ENCODE measurements at places on chromosomes 13 and 19.

DNA sequence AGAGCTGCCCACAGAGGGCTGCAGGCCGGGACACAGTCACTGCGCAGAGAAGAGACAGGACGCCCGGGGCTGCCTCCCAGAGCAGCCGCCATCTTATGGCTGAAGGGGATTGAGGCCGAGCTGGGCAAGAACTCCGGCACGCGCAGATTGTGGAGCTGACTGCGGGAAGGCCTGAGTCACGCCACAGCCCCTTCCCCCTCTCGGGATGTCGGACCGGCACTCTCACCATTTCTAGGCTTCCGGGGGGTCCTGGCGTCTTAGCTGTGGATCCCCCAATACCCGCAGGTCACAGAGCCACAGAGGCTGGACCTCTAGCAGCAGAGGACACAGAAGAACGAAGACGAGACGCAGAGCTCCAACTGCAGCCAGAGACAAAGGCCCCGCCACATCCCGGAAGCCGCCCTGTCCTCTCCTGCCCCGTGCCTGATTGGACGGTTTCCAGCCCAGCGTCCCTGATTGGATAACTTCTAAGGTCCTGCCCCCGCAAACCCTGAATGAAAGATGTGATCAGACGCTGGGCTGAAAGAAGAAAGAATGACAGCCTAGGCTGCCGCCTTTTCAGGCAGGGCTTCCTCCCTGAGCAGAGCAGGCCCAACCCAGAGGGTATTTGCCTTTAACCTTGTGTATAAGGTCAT lies at the start of gene ZNF43:
Gene ZNF43, minus strand, starts transcription at position 373 of the 635 bp plus-strand sequence. Its CDS starts 144 bp downstream, at position 229.
- peak; percentile 95 for DNase-seq

DNA sequence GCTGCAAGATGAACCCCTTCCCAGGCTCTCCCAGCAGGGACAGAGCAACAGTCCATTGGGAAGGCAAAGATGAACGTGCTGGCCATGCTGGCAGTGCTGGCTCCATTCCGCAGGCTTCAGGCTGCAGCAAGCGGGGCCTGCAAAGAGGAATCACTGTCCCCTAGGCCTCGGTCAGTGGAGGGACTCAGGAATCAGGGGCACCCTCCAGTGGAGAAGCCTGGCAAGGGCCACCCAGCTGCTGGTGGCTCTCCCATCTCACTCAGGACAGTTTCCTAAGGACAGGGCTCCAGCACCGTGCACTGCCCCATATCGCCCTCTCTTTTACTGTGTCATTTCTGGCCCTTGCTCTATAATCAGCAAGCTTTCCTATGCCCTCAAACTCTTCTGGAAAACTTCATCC lies 498.6 kb downstream of the EFNB2 start:
- no peak for DNase-seq

DNA sequence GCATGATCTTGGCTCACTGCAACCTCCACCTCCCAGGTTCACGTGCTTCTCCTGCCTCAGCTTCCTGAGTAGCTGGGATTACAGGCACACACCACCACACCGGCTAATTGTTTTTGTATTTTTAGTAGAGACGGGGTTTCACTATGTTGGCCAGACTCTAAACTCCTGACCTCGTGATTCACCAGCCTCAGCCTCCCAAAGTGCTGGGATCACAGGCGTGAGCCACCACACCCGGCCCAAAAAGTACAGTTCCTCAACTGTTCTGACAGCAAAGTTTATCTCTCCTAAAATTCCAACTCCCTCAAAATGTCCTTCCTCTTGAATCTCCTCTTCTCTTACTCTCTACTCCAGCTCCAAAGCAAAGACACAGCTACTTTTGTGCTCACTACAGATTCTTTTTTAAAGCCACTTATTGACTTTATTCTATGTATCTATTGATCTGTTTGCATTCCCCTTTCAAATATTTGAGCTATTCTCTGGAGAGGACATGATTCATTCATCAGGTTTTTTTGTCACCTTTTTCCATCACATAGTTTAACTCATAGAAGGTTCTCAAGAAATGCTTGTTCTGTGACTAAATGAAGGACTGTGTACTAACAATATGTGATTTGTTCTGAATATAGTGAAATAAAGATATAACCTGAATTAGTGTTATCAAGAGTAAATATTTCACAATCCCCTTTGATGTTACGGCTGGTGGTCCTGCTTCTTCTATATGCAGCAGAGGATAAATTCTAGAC lies 142.2 kb downstream of the TBC1D4 start:
- no peak for DNase-seq

DNA sequence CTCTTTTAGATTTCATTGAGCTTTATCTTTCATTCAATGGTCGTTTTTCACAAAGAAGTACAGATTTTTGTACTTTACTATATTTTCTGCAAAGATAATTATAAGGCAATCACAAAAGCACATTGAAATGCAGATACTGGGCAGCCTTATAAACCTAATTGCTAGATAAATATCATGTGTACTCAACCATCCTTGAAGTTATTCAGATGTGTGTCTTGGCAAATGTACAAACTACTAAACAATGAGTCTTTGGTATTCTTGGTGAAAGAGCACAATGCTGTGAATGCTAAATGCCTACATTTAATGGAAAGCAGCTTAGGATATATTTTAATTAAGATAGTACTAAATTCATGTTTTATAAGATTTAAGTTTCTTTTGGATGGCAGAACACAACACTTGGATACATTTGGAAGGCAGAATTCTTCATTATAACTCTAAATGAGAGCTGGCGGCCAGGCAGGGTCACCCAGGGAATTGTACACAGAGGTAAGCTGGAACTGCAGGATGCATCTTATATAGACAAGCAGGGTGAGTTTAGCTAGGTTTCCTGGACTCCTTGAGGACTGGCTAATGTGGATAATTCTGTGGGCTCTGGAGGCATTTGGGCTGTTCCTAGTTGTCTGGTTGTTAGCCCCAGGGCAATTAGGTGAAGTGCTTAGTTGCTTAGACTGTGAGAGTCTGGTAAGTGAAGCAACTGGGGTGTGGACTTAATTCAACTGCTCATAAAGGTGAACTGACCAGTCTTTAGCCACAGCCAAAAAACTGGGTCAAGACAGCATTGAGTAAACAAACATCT lies 286.6 kb downstream of the PCDH20 start:
- DNase-seq: no peak

DNA sequence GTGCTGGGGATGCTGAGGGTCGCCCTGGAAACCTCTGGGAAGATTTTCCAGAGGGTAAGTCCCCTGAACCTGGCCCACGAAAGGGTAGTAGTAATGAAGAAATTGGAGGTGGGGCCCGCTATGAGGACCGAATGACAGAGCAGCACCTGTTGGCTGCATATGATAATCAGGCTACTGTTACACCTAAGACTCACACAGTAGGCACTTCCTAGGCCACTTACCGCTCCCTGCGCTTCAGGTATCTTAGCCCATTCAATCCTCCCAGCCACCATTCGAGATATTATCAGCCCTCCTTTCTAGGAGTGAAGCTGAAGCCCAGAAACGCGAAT lies 4.3 kb upstream of the LRFN3 start:
- DNase-seq: no peak

- peak; percentile 69 for DNase-seq
Measured at GRCh38 chr13:98033277-98034247, 80.1 kb downstream of the IPO5 start.

DNA sequence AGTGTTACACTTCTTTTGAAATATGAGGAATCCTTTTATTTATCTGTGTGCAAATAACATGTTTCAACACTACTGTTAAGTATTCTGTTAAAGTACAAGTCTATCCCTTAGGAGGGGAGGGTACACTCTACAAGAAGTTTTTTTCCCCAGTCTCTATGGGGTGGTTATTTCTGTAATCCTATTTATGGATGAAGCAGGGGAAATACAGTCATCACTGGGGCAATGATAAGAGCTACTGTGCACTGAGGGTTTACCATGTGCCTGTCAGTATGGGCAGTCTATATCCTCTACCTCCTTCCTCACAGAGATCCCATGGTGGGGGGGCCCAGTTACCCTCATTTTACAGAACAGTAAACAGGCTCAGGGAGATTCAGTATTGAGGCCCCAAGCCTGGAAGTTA lies 16.6 kb upstream of the TRIM13 start:
- peak; percentile 10 for DNase-seq

DNA sequence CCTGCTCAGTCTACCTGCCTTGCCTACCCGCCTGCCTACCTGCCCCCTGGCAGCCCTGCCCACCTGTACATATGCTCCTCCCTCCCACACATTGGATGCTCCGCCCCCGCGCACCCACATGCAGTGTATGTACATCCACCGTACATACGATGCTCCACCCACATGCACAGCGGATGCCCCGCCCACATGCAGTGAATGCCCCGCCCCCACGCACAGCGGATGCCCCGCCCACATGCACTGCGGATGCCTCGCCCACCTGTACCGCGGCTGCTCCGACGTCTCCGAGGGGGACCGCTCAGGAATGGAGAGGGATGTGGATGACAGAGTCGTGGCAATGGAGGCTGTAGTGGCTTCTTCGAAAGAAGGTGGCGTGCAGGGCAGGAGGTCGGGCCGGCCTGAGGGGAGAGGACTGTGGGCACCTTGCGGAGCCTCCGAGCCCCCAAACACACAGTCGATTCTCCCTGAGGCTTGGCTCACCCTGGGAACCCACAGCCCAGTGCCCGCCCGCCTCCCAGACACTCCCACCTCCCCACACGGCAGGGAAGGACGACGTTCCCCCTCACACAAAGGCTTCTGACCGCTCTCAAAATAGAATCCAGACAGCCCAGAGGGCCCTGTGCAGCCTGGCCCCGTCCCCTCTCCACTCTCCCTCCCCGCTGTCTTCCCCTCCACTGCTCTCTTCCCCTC lies 16.5 kb upstream of the CACTIN start:
- no peak for DNase-seq

- peak; percentile 49 for DNase-seq
Measured at GRCh38 chr19:12841094-12841493, 2.8 kb downstream of the MAST1 start.

GRCh38 chr19:8609279-8610040 lies 1.1 kb downstream of the ADAMTS10 start:
- peak; percentile 71 for DNase-seq

GRCh38 chr19:32403291-32403995 lies 2.1 kb upstream of the DPY19L3 start:
- no peak for DNase-seq

DNA sequence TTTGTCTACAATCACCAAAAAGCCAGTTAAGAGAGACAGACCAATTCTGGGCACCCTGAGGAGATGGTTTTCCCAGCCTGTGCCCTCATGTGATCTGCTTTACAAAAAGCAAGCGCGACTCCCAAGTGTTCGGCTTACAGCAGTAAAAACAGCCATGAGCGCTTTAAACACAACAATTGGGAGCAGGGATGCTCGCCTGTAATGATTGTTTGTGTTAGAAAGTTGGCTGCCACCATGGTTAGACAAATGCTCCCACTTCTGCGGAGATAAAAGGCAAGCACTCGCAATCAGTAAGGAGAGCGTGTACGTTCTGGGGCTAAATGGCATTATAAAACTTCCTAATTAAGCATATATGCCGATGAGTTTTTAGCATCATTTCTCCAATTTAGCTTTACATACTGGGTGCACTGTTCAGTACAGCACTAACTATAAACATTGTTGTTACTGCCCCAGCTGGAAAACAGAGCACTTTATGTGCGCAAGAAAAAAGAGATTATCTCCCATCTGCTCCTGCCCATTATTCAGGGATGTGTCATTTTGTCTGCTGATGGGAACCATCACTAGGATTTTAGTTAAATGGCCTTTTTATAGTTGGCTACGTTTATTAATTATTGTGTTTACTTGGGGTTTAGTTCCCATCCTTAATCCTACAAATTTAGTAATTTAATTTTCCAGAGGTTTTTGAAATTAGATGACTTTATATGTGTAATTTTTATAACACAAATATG lies 309.3 kb upstream of the MAB21L1 start:
- no peak for DNase-seq

DNA sequence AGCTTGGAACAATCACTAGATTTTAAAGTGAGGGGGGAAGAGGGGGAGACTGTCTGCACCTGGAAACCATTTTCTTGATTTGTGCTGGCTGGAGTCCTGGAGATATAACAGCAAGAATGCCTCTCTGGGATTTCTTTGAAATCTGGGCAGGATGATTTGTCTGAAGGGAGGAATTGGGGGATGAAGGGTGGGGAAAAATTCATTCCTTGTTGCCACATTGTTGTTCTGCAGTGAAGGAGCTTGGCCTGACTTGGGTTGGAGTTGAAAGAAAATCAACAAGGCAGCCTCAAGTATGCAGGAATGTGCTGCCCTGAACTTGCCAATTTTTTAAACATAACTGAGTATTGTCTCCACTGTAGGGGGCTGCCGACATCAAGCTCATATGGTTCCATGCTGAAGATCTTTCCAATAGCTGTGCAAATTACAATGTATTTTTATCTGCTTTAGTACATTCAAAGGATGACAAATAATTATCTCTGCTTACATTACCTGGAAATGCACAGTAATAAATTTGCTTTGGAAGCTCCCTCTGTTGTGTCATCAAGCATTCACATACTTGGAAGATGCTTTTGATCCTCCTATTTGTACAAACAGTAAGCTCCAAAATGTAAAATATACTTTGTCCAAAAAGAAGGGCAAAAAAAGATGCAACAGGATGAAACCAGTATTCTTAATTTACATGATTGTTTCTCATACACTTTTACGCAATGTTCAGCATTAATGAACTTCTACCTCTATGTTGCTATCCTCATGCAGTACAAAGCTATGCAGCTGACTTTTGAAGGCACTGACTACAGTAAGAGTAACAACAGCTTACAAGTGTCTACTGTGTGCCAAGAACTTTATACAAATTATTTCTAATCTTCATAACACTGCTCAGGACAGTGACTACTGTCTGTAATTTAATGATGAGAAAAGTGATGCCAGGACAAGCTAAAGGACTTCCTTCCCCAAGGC lies 627.9 kb upstream of the KLF12 start:
- peak; percentile 73 for DNase-seq

- no peak for DNase-seq
Measured at GRCh38 chr19:2490659-2491058, 14.7 kb downstream of the GADD45B start.

DNA sequence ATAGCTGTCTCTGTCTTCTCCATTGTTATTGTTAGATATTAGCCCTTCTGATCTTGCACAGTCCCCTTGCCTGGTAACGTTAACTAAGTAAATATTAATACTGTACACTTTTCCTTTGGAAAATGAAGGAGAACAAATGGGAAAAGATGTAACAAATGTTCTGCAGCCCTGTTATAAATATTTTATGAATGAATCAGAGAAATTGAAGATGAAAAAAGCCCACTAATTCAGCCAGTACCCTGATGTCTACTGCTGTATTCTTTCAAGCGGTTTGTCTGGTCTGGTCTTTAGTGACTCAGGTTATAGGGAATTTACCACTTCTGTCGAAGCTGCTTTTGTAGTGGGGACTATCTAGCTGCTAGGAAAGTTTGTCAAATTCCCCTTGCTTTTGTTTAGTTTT lies 121.0 kb downstream of the COG6 start:
- DNase-seq: peak; percentile 70

DNA sequence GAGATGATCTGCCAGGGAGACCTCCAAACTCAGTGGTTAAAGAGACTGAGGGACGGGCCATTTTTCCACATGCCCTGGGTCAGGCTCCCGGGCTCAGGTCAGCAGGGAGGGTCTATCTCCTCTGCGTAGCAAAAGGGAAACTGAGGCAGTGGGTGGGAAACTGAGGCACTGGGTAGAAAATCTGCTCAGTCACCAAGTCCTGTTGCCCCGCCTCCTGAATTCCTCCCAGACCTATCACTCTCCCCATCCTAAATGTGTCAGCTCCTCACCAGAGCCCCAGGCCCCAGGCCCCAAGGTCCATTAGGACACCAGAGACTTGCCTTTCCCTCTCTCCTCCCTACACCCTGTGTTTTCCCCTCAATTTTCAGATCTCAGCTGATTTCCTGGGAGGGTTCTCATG lies 2.4 kb downstream of the CD320 start:
- DNase-seq: no peak
